ENCODE measurements at places on chromosomes 7 and 10. TPM values are rescaled to one million over a fixed set of nuclear protein-coding genes. Genes with fewer than 3 reads are reported as not detected.

DNA sequence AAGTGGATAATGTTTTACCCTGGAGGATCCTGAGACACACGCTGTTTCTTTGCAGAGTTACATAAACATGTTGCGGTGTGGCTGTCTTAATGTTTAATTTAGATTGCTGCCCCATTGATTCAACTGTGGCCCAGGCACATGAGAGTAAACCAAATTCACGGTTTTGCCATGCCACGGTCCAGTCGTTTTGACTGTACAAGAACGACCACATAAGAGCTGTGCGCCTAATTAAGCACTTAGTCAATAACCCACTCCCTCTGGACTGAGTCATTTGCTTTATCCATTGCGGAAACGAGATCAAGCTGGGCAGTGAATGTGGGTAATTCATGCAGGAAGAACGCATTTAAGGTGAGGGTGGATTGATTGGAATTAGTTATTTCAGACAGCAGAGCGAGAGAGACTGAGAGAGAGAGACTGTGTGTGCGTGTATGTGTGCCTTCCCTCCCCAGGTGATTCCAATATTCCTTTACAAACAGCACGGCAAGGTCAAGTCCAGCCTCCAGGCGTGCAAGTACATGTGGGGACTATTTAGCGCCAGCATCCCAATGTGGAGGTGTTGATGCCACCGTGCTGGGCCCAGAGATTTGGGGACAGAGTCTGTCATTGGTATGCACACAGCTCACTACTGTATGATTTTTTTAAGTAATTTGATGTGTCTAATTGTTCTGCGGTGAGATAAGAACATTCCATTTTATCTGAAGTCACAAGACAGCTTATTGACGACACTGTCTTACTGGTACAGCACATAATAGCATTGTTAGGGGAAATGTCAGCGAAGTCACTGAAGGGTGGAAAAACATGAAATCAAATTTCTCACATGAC lies 8.4 kb upstream of the TEX36 start:
- no peak for DNase-seq

GRCh38 chr7:24963218-24963617 lies 16.8 kb downstream of the OSBPL3 start:
- peak; percentile 48 for DNase-seq

GRCh38 chr7:108290459-108291151 lies 160.4 kb upstream of the LAMB4 start:
- DNase-seq = no peak

- no peak for DNase-seq
Observed at GRCh38 chr7:129069021-129069420, 14.1 kb upstream of the TNPO3 start.

The IFIT1B gene
- not detected for total RNA-seq

The SH2B2 gene
- total RNA-seq = 2.8 TPM

Measured in right lobe of liver (tissue), 6 donors.